ENCODE measurements at places on chromosomes 5 and 9.

GRCh38 chr9:69542058-69542457 lies 130.1 kb downstream of the APBA1 start:
- DNase-seq: peak; percentile 38

DNA sequence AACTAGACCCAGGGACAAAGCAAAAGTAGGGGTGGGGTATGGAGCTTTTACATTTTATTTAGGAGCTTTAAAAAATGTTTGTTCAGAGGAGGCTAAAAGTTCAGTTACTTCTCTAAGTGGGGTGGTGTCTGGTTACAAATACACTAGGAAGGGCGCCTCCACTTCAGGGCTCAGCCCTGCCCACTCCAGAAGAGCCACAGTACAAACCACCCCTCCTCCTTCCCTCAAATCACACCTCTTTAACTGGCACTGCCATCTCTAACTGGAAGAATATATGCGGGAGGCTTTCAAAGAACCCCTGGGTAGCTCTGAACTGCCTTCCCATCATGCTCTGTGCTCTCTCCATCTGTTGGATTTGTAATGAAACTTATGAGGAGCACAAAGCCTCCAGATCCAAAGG lies 98.8 kb upstream of the NFIB start:
- DNase-seq: no peak

- DNase-seq: no peak
Measured at GRCh38 chr5:6360323-6361072, 17.8 kb downstream of the MED10 start.

DNA sequence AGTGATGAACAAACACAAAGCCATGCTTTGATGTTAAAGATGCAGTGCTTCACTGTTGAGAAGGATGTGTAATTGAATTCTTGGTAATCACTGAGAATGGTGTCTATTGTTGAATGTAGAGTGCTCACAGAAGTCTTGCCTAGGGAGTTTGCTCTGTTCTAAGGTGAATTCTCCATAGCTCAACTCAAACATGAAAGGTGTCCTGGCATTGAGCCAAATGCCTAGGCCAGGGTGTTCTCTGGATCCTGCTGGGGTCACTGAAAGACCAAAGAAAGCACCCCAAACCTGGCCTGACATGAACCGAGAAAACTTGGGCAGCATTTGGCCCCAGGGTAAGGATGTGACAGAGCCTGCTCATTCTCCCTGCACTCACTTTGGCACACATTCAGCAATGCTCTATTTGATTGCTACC lies 217.3 kb downstream of the ARL15 start:
- DNase-seq: peak; percentile 26

DNA sequence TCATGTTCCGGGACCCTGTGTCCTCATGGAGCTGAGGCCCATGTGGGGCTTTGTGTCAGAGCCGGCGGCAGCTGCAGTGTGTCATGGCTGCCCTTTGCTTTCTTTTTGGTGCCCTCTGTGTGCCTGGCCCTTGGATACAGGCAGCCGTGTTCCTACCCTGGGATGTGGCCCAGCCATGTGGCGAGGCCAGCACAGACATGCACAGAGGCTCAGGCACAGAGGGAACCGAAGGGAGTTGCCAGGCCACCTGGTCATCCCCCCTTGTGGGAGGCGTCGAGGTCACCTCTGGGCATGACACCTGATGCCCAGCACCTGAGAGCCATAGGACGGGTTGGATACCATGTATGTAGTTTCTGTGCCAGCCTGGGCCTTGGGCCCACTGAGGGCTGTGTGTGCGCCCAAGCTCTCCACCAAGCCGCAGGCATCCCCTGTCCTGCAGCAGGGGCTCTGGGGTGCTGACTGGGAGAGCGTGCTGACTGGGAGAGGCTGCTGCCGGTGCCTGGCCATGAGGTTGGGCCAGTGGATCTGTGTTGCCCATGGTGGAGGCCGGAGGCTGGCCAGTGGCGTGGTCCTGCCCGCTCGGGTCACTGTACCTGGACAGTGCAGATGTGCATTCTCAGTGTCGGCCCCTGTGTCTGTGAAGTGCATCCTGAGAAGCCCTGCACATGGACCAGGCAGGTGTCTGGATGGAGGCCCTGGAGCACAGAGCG lies 4.8 kb downstream of the NKD2 start:
- DNase-seq: no peak

GRCh38 chr5:113123618-113124017 lies 147.0 kb downstream of the DCP2 start:
- no peak for DNase-seq

GRCh38 chr5:127586066-127586770 lies 62.7 kb upstream of the CTXN3 start:
- no peak for DNase-seq

DNA sequence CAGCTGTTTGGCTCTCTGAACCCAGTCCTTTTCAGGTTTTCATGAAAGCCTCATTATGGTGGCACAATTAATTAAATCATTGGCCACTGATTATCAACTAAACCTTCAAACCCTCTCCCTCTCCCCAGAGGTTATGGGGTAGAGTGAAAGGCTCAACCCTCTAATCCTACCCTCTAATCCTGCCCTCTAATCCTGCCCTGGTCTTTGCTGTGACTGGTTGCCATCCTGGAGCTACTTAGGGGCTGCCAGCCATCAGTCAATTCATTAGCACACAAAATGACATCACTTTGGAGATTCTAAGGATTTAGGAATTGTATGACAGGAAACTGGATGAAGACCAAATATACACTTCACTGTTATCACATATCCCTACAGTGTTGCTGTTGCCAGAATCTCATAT lies 36.1 kb downstream of the ANKS6 start:
- DNase-seq: no peak

DNA sequence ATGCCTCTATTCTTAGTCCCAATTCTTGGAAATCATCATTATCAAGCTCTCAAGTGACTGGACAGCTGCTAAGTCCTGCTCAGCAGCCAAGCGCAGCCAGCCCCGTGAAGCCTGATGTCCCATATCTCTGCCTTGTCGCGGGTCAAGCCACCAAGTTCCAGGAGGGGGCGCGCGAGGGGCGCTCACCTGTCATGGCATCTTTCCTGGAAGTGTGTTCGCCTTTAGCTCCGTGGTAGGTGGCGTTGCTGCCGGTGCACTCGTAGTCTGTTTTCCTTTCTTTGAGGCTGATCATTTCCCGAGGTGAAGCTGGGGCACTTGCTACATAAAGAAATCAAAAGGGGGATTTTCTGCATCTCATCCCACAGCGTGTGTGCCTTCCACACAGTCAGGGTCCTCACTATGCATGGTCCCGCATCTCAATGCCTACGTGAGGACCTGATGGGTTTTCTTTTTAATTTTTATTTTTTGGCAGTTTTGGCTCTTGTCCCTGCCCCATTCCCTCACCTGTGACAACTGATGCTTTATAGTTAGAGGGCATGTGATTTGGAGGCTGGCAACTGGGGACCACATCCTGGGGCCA lies 227.0 kb upstream of the DAP start:
- peak; percentile 1 for DNase-seq

- DNase-seq: no peak
Measured at GRCh38 chr9:8390571-8390970, 591.0 kb upstream of the DMAC1 start.

- DNase-seq: no peak
Measured at GRCh38 chr9:108704156-108704852, 151.5 kb downstream of the ACTL7B start.

- DNase-seq: no peak
Measured at GRCh38 chr5:93022796-93023447, 558.1 kb downstream of the NR2F1-AS1 start.

DNA sequence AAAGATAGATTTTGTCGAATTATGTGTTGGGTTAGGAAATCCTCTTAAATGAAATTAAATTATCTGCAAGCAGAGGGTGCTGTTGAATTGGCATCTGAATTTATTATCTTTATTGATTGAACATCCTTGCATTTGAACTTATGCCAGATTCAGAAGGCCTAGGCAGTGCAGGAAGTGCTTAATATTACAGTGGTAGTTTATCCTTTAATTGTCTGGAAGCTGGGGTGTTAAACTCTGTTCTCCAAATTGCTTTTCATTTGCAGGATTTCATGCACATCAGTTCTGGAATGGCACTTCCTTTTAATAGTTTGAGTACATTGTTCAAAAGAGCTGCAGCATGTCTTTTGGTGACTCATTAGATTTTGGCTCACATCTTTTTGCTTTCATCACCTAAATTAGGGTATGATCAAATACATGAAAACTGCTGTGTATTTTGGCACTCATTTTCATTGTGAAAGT lies 186.3 kb downstream of the KDM4C start:
- DNase-seq: peak; percentile 38

DNA sequence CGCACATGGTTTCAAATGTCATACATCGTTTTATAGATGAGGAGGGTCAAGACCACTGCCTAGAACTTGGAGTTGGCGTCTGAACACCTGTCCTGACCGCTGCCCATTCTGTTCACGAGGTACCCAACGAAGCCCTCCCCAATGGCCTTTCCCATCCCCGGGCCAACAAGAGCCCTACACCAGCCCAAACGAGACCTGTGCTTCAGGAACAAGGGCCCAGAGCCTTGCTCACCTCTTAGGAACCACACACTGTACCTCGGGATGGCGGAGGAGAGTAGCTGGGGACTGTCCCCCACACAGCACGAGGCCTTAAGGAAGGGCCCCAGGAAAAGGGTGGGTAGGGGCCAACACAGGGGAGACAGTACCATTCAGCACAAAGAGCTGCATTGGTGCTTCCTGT lies 3.0 kb downstream of the SURF6 start:
- DNase-seq: no peak

GRCh38 chr5:116532762-116533525 lies 41.7 kb downstream of the SEMA6A start:
- DNase-seq: peak; percentile 66

DNA sequence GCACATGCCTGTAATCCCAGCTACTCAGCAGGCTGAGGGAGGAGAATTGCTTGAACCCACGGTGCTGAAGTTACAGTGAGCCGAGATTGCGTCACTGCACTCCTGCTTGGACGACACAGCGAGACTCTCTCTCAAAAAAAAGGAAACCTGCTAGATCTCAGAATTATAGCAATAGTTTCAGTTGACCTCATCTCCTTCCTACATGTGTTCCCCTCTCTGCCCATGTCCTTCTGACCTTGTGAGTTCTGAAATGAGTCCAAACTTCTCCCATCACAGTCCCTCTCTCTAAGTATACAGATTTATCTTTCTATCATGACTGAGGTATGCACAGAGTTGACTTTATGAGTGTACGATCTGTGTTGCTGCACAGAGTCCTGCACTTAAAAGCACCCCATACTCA lies 44.6 kb upstream of the SHOC1 start:
- DNase-seq: no peak

DNA sequence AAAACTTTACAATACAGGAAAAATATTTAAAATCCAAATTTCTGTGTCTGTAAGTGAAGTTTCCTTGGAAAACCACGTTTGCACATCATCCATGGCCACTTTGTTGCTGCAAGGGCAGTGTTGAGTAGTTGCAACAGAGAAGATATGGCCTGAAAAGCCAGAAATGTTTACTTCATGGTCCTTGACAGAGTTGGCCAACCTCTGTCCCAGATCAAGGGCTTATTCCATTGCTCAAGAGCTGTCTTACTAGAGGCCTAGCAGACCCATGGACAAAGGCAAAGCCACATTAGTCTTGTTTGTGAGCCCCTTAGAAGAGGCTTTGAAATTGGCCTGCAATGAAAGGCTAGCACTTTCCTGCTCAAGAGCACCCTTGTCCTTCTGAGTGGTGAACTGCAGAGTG lies 119.4 kb downstream of the GAS1 start:
- DNase-seq: no peak

GRCh38 chr9:69058101-69058500 lies 22.5 kb downstream of the FXN start:
- no peak for DNase-seq

GRCh38 chr5:127959152-127959764 lies 124.3 kb upstream of the SLC12A2 start:
- DNase-seq: peak; percentile 85

- DNase-seq: no peak
Measured at GRCh38 chr9:105921057-105921726, 226.9 kb downstream of the TMEM38B start.

DNA sequence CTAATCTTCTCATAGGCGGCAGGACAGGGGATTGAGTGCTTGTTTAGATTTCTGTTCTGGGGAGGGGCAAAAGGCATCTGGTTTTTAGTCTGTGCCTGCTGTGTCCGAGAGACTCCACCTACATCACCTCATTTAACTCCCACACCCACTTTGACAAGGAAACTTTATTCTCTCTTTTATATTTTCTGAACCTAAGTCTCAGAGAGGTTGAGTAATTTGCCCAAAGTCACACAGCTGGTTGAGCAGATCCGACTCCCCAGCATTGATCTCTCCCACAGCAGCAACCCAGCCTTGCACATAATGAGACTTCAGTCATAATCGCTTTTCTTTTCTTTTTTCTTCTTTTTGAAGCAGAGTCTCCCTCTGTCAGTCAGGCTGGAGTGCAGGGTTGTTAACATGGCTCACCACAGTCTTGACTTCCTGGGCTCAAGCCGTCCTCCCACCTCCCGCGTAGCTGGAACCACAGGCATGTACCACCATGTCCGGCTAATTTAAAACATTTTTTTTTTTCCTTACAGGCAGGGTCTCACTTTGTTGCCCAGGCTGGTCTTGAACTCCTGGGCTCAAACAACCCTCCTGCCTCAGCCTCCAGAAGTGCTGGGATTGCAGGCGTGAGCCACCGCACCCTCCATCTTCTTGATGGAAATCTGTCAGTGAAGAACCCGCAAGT lies 36.5 kb upstream of the ANKRD33B start:
- no peak for DNase-seq

DNA sequence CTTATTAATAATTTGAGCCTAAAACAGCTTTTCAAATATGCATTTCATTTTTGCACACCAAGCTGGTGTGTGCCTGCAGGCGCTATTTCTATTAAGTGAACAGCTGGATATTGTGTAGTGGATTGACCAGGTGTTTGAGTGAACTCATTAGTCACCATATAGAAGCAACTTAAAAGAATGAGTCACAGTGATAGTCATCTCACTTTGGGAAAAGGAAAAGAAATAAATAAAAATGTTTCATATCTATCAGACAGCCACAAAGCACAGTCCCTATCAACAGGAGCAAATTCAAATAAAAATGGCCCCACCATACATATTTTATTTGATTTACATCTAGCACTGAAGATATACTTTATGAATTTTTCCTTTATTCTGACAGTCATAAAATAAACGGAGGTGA lies 456.5 kb upstream of the CDH9 start:
- DNase-seq: no peak

DNA sequence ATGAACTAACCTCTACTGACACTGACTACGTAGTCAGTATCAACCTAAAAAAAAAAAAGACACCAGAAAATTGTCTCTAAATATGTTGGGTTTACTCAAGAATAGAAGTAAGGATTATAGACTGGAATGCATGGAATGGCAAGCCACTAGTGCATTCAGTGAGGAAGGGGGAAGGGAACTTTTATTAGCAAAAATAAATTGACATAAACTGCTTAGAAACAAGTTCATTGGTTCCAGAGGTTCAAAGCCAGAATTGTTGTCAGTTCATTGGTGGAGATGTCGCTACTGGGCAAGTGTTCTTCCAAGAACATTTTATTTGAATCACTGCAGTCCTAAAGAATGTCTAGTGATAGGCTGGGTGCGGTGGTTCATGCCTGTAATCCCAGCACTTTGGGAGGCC lies 26.1 kb upstream of the AOPEP start:
- no peak for DNase-seq

All from NCI-H345 (cell line).